ENCODE measurements at places on chromosomes 6 and 20. TPM values are rescaled to one million over a fixed set of nuclear protein-coding genes. Genes with fewer than 3 reads are reported as not detected.

Gene ZSCAN16
- 4.6 TPM for polyA plus RNA-seq

Gene BNIP5
- 0.14 TPM for polyA plus RNA-seq

Gene GJA10
- not detected for polyA plus RNA-seq

Gene ZBTB12
- polyA plus RNA-seq = 8.3 TPM

Gene NHLRC1
- 4.8 TPM for polyA plus RNA-seq

Gene EDN3
- 25.9 TPM for polyA plus RNA-seq

Gene UBE2C
- polyA plus RNA-seq = 40.2 TPM

Gene SPATS1
- not detected for polyA plus RNA-seq

Gene PRDM13
- polyA plus RNA-seq = not detected

Gene GABBR1
- polyA plus RNA-seq = 26.0 TPM

Gene ACTL10
- 0.42 TPM for polyA plus RNA-seq

Gene MTFR2
- 0.94 TPM for polyA plus RNA-seq

Gene NRSN1
- polyA plus RNA-seq = not detected

Gene MAPK14
- polyA plus RNA-seq = 33.5 TPM

Gene MLIP
- 65.7 TPM for polyA plus RNA-seq

Gene COMMD7
- 48.1 TPM for polyA plus RNA-seq

Gene SYNDIG1
- 3.7 TPM for polyA plus RNA-seq

Gene COX4I2
- polyA plus RNA-seq = 8.5 TPM

Gene RIMS4
- polyA plus RNA-seq = 7.1 TPM

Gene NT5E
- 45.8 TPM for polyA plus RNA-seq

Gene BPI
- 0.91 TPM for polyA plus RNA-seq

Gene FAM83C
- not detected for polyA plus RNA-seq

Gene GPX5
- polyA plus RNA-seq = not detected

Gene B3GAT2
- 2.0 TPM for polyA plus RNA-seq

Gene SIRPD
- polyA plus RNA-seq = not detected

Gene GMPR
- polyA plus RNA-seq = 46.4 TPM

Gene CDH26
- polyA plus RNA-seq = 0.41 TPM

Gene ARMC2
- polyA plus RNA-seq = 5.5 TPM

Gene IMPG1
- polyA plus RNA-seq = 0.84 TPM

Gene ZFP64
- 13.0 TPM for polyA plus RNA-seq

Measured in muscle of back (tissue), 13 donors.